Foreskin keratinocyte (primary cell): ENCODE measurements at places on chromosomes 3 and 15. TPM values are rescaled to one million over a fixed set of nuclear protein-coding genes. Genes with fewer than 3 reads are reported as not detected.

ST8SIA2 gene
- 0.99 and 1.5 TPM in 2 replicates for total RNA-seq

EXD1 gene
- 0.07 TPM in 1 of 2 replicates, not detected in the other for total RNA-seq

SLC33A1 gene
- total RNA-seq: 32.6 and 39.5 TPM in 2 replicates

ARPP21 gene
- not detected in 2 replicates for total RNA-seq

FETUB gene
- 0.07 TPM in 1 of 2 replicates, not detected in the other for total RNA-seq

SEMA3G gene
- total RNA-seq: 0.10 and 0.21 TPM in 2 replicates

TM4SF18 gene
- total RNA-seq: not detected in 2 replicates

PCCB gene
- total RNA-seq: 33.3 and 40.5 TPM in 2 replicates

LOXL1 gene
- 8.1 and 13.3 TPM in 2 replicates for total RNA-seq

PPP1R14D gene
- not detected in 2 replicates for total RNA-seq

OR4F15 gene
- total RNA-seq: not detected in 2 replicates

SIDT1 gene
- total RNA-seq: 0.03 and 0.11 TPM in 2 replicates

IFT57 gene
- total RNA-seq: 44.4 and 49.8 TPM in 2 replicates

CPNE4 gene
- not detected in 2 replicates for total RNA-seq

TMEM158 gene
- total RNA-seq: 3.4 and 3.5 TPM in 2 replicates

SLC9A9 gene
- total RNA-seq: 1.9 and 2.0 TPM in 2 replicates

GRM2 gene
- not detected in 2 replicates for total RNA-seq

C3orf49 gene
- not detected in 2 replicates for total RNA-seq

RTP1 gene
- total RNA-seq: not detected in 2 replicates

GOLGA6L2 gene
- total RNA-seq: not detected in 2 replicates

KNL1 gene
- total RNA-seq: 30.0 and 32.8 TPM in 2 replicates

LCMT2 gene
- 10.3 and 11.1 TPM in 2 replicates for total RNA-seq

ETV5 gene
- 46.8 and 53.6 TPM in 2 replicates for total RNA-seq

KIF15 gene
- total RNA-seq: 11.7 and 15.0 TPM in 2 replicates

SKOR1 gene
- total RNA-seq: not detected in 2 replicates

RAB43 gene
- total RNA-seq: 13.5 and 19.3 TPM in 2 replicates

TEX55 gene
- not detected in 2 replicates for total RNA-seq

CD86 gene
- 0.49 and 0.92 TPM in 2 replicates for total RNA-seq

TJP1 gene
- total RNA-seq: 94.0 and 98.3 TPM in 2 replicates

ARNT2 gene
- total RNA-seq: 0.24 and 0.25 TPM in 2 replicates

TIMP4 gene
- 0.14 TPM in 1 of 2 replicates, not detected in the other for total RNA-seq

CP gene
- total RNA-seq: not detected in 2 replicates

PTPN9 gene
- total RNA-seq: 27.0 and 29.3 TPM in 2 replicates

CYP8B1 gene
- total RNA-seq: not detected in 2 replicates

IL17RE gene
- 11.4 and 12.8 TPM in 2 replicates for total RNA-seq

UROC1 gene
- not detected in 2 replicates for total RNA-seq

GXYLT2 gene
- total RNA-seq: 1.8 and 2.6 TPM in 2 replicates

KBTBD12 gene
- total RNA-seq: not detected in 2 replicates

ZNF80 gene
- not detected in 2 replicates for total RNA-seq

COL8A1 gene
- 33.9 and 211 TPM in 2 replicates for total RNA-seq

PEX11A gene
- 4.2 and 5.5 TPM in 2 replicates for total RNA-seq
